ENCODE measurements at places on chromosomes 2 and 18. TPM values are rescaled to one million over a fixed set of nuclear protein-coding genes. Genes with fewer than 3 reads are reported as not detected.

RGPD8 gene
- 2.2 TPM for polyA plus RNA-seq

DSEL gene
- 1.1 TPM for polyA plus RNA-seq

FBXO41 gene
- polyA plus RNA-seq = 2.4 TPM

OR6B2 gene
- not detected for polyA plus RNA-seq

MATN3 gene
- not detected for polyA plus RNA-seq

NCL gene
- 568 TPM for polyA plus RNA-seq

CHMP3 gene
- polyA plus RNA-seq = 70.1 TPM

SERPINB13 gene
- not detected for polyA plus RNA-seq

IL36RN gene
- not detected for polyA plus RNA-seq

TXNDC2 gene
- polyA plus RNA-seq = not detected

ANKRD53 gene
- polyA plus RNA-seq = 0.16 TPM

SLC9A4 gene
- polyA plus RNA-seq = not detected

GRCh38 chr2:163119966-163120365, 281.4 kb upstream of the KCNH7 start:
- DNase-seq = no peak

GRCh38 chr2:59578349-59578748, 975.1 kb downstream of the BCL11A start:
- no peak for DNase-seq

GRCh38 chr2:130303169-130303568, 39.5 kb upstream of the IMP4 start:
- DNase-seq = no peak

- no peak for DNase-seq
These were observed 382.2 kb upstream of the HNRNPA3 start for GRCh38 chr2:176830362-176830761.

GRCh38 chr2:109369671-109370191, 240.7 kb downstream of the SH3RF3 start:
- no peak for DNase-seq

GRCh38 chr2:55114082-55114481, 63.8 kb upstream of the RTN4 start:
- DNase-seq = no peak

- no peak for DNase-seq
These were observed 26.8 kb upstream of the SLC9A2 start for GRCh38 chr2:102592601-102593000.

DNA sequence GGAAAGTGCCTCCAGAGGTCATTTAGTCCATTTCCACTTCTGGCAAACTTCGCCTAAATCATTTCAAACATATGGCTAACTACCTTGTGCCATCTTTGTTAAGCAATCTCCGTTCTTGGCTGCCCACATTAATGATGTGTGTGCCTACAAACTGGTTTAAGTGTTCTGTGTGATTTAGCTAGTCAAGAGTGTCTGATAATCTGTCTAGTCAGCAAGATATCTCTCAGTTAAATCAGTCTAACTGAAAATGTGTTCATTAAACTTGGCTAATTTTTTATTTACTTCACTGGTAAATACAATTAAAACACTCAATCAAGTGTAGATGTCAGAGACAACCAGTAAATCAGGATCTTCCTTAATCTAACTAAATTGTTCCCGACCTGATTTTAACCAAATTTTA, 352.4 kb downstream of the ERBB4 start:
- no peak for DNase-seq

- DNase-seq = peak; percentile 29
These were observed 1.3 kb downstream of the ITM2C start for GRCh38 chr2:230865766-230866755.

DNA sequence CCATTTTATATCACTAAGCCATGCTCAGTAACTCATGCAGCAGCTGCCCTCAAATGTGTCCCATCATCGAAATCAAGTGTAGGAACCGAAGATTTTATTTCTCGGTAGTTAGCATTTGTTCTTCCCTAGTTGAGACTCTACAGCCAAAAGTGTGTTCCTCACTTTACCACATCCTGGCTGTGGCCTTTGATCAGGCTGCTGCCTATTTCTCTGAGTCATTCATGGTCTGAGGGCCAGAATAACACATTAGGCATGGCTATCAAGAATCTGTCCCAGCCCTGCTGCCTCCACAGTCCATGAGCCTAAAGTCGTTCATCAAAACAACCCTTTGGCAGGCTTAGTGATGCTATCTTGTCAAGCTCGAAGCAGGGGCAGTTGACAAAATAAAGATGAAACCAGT, 300.1 kb downstream of the TDRD15 start:
- DNase-seq = no peak

DNA sequence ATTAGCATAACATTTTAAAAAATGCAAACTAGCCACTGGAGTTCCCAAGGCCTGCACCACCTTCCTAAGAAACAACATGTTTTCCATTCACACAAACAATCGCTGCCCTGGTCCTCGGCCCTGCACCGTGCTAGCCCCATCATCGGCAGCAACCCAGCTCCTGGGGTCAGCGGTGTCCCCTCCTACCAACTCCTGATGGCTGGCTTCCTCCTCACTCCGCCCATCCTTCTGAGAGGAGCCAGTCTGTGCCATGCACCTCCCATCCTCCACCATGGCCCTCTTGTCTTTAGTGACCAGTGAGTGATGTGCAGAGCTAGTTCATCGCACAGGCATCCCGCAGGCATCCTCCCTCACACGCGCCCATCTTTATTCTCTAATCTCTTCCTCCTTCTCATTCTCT, 81.9 kb downstream of the LONRF2 start:
- DNase-seq = no peak

DNA sequence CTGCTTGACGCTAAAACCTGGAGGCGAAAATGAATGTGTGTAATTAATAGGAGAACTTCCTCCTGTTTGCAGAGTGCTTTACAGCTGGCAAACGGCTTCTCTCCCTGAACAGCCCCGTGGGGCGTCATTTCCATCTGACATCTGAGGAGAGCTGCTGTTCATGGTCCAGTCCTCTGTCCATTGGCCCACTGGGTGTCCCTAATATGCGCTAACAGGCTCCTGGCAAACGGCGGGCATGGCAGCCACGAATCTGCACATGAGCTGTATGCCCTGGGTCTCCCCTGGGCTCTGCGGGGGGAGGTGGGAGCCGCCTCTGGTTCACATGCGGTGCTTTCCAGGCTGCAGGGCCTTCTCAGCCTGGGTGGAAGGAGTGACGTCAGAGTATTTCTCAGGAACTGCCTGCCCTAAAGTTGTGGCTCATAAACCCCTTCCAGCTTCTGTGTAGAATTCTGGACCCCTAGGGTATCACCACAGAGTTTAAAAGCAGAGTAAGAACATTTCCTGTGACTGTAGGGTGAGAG, 73.2 kb downstream of the LRRFIP1 start:
- peak; percentile 71 for DNase-seq

- DNase-seq = no peak
These were observed 255.9 kb upstream of the STON1 start for GRCh38 chr2:48274040-48274439.

GRCh38 chr2:114762986-114763385, 320.5 kb downstream of the DPP10 start:
- no peak for DNase-seq

GRCh38 chr18:11368020-11368419, 218.7 kb upstream of the PIEZO2 start:
- DNase-seq = no peak

- no peak for DNase-seq
These were observed 116.5 kb downstream of the GALR1 start for GRCh38 chr18:77366067-77366719.

- DNase-seq = no peak
These were observed 41.6 kb upstream of the ST3GAL5 start for GRCh38 chr2:85930129-85931124.

- DNase-seq = no peak
These were observed 38.8 kb downstream of the CABYR start for GRCh38 chr18:24177499-24178133.

DNA sequence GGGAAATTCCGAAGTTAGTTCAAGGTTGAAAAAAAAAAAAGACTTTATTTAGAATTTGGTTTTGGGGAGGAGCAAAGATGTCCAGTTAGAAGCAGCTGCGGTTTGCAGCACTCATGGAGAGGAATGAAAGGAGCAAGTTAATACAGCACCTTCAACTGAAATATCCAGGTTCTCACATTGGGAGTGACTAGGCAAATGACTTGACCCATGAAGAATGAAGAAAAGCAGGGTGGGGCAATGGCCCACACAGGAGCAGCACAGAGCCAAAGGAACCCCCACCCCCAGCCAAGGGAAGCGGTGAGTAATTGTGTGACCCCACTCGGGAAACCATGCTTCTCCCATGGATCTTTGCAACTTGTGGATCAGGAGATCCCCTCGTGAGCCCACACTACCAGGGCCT, 32.8 kb downstream of the ZNF892 start:
- DNase-seq = no peak

DNA sequence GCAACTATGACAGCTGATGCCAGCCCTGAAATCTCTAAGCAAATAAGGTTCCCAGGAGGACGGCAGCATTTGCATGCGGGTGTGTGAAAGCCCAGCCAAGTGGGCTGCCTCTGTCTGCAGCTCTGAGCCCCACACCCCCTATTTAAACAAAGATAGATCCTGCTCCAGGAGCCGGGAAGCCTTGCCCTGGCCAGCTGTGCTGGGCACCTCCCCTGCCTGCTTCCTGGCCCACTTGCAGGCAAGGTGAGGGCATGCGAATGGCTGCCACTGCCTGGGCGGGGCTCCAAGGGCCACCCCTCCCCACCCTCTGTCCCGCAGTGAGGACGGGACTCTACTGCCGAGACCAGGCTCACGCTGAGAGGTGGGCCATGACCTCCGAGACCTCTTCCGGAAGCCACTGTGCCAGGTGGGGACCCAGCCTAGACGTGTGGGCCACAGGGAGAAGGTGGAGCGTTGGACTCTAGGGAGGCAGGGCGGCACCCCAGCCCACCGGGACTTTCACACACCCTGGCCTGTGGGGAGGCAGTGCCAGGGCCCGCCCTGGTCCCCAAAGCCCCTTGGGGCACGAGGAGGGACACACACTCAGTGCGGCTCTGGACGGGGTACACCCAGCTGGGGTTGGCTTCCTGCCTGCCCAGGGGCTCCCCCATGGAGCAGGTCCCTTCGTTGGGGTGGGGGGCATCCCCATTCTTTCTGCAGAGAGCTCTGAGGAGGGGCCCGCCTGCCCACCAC, at the start of gene ANO7:
Gene ANO7 (plus strand): TSS at position 317 of the 732 bp plus-strand sequence. CDS start 1,387 bp downstream, outside the sequence.
- DNase-seq = no peak

GRCh38 chr18:13835202-13835601, 11.3 kb downstream of the MC5R start:
- no peak for DNase-seq

DNA sequence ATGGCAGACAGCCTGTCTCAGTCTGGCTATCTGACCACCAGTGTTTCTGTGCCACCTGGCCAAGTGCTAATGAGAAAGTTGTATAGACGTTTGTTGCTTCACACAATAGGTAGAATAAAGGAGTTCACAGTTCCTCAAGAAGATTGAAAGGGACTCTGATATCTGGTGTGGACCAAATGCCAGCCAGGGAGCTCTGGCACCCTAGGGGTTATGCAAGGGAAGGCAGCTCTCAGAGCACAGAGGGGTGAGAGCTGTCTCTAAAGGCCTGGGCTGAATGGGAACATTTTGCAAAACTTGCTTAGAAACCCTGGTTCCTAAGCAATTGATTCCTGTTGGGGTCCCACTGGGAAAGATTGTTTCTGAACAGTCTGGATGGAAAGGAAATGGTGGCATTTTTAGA, 553.8 kb downstream of the EPHA4 start:
- no peak for DNase-seq

- DNase-seq = no peak
These were observed 148.3 kb upstream of the SRD5A2 start for GRCh38 chr2:31729065-31729439.

DNA sequence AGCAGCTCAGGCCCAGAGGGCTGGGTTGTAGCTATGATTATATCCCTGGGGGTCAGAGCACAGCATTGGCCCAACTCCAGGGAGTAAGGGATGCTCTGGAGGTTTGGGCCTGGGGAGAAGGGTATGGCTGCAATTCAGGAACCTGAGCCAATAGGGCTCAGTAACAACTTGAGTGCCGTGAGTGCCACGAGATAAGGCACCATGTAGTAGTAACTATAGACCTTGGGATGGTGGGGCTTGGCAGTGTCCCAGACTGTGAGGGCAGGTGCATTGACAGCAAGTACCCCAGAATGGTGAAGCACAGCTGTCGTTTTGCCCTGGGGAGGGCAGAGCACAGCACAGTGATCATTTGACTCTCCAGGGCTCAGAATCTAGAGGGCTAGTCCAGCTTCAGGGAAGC, 45.1 kb upstream of the ZNF396 start:
- DNase-seq = no peak

GRCh38 chr2:71347517-71347916, 15.9 kb downstream of the ZNF638 start:
- no peak for DNase-seq

DNA sequence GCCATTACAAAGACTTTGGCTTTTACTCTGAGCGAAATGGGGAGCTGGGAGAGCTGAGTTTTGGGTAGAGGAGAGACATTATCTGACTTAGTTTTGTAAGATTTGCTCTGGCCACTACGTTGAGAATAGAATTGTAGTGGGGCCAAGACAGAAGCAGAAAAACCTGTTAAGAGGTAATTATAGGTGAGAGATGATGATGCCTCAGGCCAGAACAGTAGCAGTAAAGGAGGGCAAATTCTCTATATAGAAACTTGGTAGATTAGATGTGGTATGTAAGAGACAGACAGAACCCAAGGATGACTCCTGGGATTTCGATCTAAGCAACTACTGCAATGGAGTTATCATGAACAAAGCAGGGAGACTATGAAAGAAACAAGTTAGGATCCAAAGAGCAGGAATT, 17.4 kb upstream of the CREB1 start:
- DNase-seq = no peak

- no peak for DNase-seq
These were observed 38.2 kb upstream of the CYP1B1 start for GRCh38 chr2:38113981-38114708.

- DNase-seq = no peak
These were observed 732.4 kb downstream of the RNF144A start for GRCh38 chr2:7649461-7650228.

GRCh38 chr18:35661483-35662146, 80.1 kb downstream of the GALNT1 start:
- no peak for DNase-seq

GRCh38 chr18:50199921-50200320, 5.0 kb upstream of the MYO5B start:
- DNase-seq = no peak
